ENCODE measurements at places on chromosomes 1 and 21.
A peak's percentile ranks its signal among the peaks of the same experiment; 100 is the strongest.

DNA sequence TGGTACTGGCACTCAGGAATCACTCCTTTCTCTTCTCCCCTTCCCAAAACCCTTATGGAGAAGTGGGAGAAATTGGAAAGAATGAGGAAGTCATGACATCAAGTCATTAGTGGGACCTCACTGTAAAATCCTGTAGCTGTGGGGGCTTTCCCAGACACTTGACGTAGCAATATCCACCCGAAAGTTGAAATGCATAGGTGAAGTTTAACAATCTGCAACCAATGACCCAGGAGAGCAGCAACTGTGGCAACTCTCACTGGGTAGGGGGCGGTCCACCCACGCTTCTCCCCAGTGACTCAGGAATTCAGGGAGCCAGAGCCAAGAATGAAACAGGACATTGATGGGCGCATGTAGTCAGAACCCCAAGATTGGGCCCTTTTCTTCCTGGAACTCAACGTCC, 27.0 kb downstream of the ABCA4 start:
- DNase-seq, result no peak

DNA sequence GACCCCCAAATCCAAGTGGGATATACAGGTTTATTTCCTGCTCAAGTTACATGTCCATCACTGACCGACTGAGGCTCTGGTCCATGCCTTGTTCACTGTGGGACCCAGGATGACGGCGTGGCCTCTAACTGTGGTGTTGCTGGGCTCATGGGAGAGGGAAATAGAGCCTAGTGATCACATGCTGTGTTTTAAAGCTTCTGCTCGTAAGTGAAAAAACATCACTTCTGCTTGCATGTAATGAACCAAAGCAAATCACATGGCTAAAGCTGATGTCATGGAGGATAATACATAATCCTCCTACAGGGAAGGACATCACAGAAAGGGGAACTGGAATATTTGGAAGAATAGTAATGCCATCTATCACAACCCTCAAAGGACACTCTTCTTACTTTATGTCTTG, 107.6 kb downstream of the FASLG start:
- no peak for DNase-seq

DNA sequence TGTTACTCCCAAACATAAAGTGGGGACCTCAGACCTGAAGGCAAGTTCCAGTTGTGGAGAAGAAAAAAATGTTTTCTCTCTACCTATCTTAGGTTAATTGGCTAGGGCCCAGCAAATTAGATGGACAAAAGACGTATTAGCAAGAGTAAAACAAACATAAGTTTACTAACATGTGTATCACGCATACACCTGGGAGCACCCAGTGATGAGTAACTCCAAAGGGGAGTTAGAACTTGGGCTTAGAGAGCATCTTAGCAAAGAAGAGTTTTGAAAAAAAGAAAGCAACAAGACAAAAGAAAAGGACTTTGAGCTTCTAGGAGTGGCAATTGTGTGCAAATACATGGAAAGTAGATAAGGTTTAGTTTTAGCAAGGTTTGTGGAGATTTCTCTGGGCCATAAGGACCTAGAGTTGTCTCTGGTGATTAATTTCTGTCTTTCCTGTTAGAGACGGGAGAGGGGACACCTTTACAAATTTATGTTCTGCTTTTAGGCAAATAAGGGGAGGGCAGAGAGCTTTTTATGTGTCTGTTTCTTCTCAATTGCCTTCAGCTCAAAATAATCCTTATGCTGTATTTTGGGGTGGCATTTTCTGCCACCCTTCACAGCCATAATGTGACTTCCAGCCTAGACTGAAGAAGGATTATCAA, 76.7 kb upstream of the PTGFRN start:
- DNase-seq, result no peak

GRCh38 chr1:32623775-32624174, 26.6 kb downstream of the ZBTB8OS start:
- no peak for DNase-seq

DNA sequence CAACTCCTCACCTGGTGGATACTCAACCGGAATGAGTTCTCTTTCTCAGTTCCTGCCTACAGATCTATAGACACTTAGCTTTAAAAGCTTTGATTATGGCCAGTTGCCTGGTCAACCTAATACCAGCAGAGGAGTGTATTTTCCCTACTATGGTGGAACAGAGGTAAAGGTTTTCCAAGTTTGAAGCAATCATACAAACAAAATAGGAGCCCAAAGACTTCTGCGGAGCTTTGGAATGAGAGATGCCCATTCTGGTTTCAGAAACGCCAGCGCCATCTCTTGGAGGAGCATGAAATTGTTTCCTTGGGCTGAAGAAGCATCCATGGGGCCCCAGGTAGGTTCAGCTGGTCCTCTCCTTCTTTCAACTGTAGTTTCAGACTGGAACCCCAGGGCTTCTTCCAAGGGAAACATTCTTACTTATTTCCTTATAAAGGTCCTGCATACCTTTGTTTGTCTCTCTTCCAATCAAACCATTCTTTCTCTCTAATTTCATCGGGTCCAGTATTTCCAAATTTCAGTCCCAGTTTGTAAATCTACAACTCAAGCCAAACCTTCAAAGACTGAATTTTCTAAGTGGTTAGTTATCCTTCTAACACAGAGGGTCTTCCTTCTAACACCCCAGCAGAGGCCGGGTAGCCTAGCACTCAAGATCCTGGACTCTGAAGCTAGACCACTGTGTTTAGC, 95.9 kb downstream of the KCNJ15 start:
- DNase-seq, result peak; percentile 15

DNA sequence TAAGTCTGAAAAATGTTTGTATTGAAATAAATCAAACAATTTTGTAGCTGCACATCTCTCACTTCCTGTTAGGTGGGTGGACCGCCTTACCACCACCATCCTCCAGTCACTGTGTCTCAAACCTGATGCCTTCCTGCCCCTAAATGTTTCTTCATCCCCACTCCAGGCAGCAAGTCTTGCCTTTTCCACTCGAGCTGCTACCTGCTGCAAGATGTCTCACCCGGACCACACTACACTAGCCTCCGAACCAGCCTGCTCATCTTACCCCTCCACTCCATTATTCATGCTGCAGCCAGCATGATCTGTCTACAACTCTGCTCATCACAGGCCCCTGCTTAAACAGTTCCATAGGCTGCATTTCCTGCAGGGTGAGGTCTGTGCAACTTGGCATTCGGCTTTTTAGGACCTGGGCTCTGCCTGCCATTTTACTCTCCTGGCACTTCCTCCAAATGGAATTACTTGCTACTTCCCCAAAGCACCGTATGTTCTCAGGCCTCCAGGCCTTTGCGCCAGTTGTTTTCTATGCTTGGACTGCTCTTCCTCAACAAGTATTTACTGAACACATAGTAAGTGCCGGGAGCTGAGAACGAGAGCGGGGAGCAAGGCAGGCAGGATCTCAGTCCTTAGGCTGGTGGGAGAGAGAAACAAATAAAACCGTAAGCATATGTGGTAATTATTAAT, 5.2 kb upstream of the SF3A3 start:
- DNase-seq, result no peak

DNA sequence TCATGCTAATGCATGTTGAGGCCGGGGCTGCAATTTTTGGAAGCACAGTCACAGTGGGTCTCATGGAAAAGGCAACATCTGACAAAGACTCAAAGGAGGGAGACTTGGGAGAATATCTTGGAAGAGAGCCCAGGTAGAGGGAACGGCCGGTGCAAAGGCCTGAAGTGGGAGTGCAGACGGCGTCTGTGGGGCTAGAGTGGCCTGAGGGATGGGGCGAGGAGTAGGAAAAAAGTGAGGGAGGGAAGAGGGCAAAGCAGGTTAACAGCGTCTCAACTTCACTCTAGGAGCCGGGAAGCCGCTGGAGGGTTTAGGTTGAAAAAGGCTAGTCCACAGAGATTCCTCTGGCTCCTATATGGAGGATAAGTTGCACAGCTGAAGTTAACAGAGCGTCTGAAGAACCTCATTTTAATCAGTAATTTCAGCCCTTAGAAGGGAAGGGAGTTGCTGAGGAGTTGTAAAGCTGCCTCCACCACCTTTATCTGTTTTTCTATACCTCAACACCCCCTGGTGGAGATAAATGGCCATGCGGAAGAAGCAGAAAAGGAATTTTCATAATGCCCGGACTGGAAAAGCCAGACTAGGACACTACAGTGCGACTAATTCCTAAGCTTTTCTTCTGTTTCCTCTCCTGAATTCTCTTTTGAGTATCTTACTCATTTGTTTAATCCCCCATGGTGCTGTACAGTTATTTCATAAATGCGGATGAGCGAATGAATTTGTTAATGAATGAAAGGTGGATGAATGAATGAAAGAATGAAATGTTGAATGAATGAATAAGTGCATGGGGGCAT, 78.7 kb upstream of the ZNF281 start:
- peak; percentile 62 for DNase-seq

GRCh38 chr1:184156521-184157393, 105.2 kb downstream of the TSEN15 start:
- DNase-seq, result no peak

DNA sequence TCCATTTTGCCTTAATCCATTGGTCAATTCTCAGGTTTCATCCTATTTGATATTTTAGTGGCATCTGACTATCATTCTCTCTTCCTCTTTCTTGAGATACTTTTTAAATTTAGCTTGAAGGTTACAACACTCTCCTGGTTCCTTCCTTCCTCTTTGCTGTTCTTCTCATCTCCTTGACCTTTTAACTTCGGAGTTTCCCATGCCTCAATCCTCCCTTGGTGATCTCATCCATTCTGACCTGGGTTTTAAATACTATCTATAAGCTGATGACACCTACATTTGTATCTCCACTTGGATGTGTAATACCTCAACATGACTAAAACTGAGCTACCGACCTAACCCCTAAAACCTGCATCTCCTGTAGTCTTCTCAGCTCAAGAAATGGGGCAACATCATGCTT, 4.8 kb upstream of the ZNF687 start:
- no peak for DNase-seq

GRCh38 chr1:2438038-2438437, 25.7 kb upstream of the PEX10 start:
- DNase-seq, result no peak

- DNase-seq, result no peak
These were observed 15.0 kb downstream of the ZNF496 start for GRCh38 chr1:247316590-247317197.

GRCh38 chr1:100353988-100354387, 1.7 kb downstream of the CDC14A start:
- DNase-seq, result no peak

DNA sequence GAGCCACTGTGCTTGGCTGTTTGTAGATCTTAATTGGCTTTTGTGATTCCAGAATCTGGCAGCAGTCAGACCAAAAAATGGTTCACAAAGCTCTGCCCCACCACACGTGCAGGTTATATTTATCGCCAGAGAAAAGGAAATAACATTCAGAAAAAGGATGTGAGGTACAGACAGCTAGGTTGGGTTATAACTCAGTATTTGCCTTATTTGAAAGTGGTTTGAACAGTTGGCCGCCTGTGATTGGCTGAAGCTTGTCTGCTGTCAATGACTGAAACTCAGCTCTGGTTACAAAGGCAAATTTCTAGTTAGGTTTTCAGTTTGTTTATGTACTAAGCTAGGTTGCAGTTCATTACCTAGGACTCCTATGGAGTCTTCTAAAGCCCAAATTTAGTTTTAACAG, 9.6 kb downstream of the SH3BGR start:
- DNase-seq, result no peak

GRCh38 chr1:22296701-22297591, 154.0 kb upstream of the WNT4 start:
- no peak for DNase-seq

DNA sequence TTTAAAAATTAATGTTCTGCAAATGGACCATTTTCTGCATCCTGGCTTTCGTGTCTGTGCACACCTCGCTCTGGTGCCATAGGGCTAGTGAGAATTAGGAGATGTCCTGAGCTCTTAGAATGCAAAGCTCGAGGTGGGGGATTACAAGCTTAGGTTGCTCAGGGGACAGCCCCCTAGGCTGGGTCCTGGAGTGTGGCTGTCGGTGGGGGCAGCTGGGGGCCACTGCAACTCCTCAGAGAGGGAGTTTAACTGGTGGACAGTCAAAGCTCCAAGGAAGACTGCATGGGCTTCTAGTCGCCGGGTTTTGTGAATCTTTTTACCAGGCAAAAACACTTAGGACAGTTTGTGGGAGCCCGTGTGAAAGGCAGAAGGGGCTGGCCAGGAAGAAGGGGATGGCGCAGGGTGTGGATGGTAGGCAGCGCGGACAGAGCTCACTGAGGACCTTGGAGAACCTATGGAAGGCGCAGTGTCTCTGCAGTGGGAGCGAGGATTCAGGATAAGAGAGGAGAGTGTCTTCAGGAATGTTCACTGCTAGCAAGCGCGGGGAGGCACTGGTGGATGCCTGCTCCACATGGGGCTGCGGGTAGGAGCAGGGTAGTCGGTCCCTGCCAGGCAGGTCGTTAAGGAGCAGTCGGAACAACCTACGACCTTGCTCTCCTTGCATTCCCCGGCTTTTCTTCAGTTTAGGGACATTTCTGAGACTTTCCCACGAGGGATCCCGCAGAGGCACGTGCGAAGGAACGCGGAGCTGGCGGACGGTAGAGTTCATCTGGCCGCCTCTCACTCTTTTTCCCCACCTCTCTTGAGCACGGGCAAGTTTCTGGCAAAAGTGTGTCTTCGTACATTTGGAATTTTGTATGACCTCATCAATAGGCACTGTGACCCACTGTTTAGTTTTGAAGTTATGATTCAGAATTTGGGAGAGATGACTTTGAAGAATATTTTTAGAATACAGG, 12.9 kb upstream of the KCNE1 start:
- no peak for DNase-seq

GRCh38 chr1:38603907-38604306, 255.7 kb downstream of the RRAGC start:
- no peak for DNase-seq

DNA sequence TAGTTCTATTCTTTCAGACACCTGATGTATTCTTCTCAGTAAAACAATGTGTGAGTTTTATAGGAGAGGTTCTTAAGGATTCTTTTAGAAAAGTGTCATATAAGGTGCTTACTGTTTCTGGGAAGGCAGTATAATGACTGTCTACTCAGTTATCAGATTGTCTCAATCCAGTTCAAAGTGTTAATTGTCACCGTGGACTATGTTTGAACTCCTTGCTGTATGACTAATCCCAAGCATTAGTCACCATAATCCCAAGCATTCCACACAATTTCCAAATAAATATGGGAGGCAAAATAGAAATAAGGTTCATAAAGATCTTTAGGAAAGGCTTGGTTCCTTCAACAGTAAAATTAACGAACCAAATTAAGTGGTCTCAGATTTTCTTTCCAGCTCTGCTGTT, 342.1 kb upstream of the NR5A2 start:
- DNase-seq, result no peak
